Left lobe of liver (tissue), 2 donors: ENCODE measurements at places on chromosomes 7 and 10.

DNA sequence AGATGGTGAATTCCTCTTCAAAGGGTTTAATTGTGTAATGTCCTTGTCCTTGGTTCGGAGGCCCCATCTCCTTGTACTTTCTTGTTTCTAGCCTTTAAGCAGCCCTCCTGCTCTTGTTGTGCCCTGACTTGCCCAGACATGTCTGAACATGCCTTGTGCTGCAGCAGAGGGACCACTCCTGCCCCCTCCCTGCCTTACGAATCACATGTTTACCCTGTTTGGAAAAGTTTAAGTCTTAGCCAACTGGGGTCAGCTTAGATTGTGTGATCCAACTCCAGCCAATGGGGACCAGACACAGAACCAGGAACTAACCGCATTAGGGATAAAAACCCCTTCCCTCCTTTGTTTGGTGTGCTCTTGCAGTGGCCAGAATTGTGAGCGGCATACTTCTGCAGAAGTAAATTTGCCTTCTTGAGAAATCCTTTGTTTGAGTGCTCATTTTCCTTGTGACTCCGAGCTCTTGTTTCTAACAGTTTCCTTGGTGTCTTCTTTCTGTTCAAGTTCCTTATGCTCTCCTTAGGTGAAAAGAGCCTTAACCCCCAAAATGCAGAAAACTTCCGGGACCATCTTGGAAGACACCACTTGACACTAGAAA lies 29.4 kb downstream of the CLRN3 start:
- no peak for DNase-seq

DNA sequence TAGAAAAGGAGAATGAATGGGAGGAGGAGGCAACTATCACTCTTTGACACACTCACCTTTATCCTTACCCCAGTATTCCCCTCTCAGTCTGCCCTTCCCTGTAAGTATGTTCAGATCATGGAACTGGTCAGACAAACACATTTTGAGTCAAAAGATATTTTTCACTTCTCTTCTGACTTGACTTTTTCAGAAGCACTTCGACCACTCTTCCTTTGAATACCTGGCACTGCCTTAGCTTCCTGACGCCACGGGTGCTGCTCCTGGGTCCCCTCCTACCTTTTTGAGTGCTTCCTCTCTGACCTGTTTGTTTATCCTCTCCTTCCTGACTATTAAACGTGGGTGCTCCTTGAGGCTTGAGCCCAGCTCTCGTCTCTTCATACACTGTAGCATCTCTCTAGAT lies 19.8 kb upstream of the C10orf67 start:
- DNase-seq, result no peak

DNA sequence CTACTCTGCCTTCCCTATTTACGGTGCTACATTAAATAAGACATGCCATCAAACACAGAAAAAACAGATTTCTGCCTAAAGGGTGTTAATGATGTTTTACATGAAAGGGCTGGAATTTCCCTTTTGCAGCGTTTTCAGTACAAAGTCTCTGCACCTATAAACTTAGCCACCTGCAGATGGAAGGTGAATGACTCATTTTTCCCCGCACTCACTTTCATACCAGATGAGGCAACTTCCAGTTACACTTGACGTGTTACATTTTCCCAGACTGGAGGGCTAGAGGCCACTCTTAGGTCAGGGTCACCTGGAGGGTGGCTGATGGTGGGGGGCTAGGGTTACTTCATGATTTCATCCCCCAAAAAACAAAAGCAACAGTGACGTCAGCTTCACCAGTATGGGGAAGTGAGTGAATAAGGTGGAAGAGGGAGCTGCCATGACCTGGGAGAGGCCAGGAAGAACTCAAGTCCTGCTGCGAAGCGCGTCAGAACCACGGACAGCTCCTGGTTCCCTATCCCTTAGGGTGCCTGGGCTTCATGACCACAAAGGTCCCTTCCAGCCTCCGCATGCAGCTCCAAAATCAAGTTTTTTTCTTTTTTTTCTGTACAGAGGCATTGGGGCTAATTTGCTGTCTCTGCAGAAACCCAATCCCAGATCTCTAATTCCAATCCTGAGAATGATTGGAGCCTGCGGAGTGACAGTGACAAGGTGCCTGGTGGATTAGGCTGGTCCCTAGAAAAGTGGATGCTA lies 94.0 kb downstream of the ADARB2 start:
- no peak for DNase-seq

- peak; percentile 71 for DNase-seq
Observed at GRCh38 chr10:69716711-69717560, 84.8 kb upstream of the COL13A1 start.

DNA sequence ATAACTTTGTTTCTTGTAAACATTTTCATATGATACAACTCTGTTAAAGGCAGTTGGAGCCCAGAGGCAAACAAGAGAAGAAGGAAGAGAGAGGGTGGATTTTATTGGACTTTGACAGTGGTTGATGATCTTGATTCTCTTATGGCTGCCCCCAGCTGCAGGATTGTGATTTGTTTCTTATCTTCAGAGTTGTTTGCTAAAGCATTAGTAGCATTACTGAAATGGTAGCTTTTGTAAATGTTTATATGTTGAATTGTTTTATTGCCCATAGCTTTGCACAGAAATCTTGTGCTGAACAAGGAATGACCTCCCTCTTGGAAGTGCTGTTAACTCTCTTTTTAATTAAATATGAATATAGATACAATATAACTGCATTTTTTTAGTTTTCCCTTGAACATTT lies 309.4 kb downstream of the AUTS2 start:
- DNase-seq, result no peak

GRCh38 chr7:27735831-27736230 lies 4.1 kb upstream of the TAX1BP1 start:
- no peak for DNase-seq

GRCh38 chr10:131553581-131553980 lies 242.1 kb upstream of the TCERG1L start:
- no peak for DNase-seq

- DNase-seq, result no peak
Observed at GRCh38 chr10:109962247-109962646, 38.9 kb upstream of the XPNPEP1 start.

DNA sequence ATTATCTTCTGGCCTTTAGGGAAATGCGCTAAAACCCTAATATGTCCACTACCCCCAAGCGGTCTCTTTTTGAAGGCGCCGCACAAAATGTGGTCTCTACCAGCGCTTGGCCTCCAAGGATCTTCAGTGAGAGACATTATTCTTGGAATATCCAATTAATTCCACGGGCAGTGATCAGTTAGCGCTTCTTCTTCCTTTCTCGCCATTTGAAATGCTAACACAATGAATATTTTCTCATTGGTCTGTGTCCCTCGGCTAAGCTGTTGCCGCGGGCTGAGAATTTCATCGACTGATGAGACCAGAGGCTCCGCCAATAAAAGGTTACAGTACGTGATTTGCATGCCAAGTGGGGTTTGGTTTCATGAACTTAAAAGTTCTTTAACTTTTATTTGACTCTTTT lies 169.8 kb downstream of the TCF7L2 start:
- no peak for DNase-seq

- no peak for DNase-seq
Observed at GRCh38 chr7:73986158-73986631, 41.8 kb upstream of the ELN start.

GRCh38 chr7:157370742-157371141 lies 33.9 kb downstream of the DNAJB6 start:
- no peak for DNase-seq

DNA sequence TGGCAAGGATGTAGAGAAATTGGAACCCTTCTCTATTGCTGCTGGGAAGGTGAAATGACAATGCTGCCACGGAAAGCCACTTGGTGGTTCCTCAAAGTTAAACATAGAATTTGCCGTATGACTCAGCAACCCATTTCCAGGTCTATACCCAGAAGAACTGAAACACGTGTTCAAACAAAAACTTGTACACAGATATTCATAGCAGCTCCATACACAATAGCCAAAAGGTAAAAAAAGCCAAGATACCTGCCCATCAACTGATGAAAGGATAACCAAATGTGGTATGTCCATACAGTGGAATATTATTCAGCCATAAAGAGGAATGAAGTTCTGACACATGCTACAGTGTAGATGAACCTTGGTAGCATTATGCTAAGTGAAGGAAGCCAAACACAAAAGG lies 39.1 kb downstream of the LHPP start:
- DNase-seq, result no peak

DNA sequence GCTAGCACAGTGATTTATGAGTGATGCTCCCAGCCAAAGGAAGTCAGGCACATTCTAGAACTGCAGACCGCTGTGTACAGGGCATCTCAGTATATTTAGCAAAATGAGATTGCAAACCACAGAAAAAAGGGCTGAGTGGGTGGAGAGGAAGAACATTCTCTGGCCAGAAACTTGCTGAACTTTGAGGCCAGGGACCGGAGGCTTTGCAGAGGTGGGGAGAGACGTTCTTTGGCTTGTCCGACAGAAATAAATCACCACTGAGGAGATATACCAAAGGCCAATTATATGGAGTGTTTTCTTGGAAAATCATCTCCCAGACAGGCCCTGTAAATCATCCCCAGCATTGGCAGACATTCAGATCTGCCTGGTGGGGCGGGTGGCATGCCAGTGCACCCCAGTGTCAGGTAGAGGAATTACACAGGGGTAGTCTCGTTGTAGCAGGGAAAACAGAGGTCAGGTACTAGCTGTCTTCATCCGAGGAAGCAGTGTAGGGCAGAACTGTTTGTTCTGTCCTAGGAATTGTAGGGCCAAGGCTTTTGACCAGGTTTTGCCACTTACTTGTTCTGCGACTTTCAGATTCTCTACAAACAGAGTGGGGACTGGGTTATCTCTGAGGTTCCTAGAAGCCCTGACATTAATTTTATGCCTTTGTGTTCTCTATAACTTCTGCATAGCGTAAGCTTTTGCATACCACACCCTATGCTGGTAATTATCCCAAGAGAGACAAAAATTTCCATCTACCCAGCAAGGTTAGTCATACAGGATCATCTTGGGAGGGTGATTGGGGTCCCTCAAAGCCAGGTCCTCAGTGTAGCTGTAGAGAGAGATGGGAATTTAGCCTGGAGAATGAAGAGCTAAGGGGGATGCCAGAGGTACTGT lies 655.6 kb downstream of the LRMDA start:
- peak; percentile 74 for DNase-seq

DNA sequence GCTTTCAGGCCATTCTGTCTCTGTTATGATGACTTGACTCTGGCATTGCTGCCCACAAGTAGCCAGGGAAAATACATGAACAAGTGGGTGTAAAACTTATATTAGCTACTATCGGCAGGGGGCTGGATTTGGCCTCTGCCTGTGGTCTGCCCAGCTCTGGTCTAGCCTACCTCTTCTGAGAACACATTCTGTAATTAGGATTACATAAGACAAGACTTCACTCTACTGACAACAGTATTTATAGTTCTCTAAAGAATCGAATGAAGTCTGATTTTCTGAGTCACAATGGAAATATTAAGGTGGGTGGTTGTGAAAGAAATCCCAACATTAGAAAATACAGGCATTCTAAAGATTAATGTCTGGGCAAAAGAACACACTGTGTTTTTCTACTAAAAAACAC lies 55.5 kb downstream of the DLD start:
- no peak for DNase-seq

GRCh38 chr7:99086532-99086931 lies 57.4 kb downstream of the SMURF1 start:
- no peak for DNase-seq

GRCh38 chr10:127556916-127557315 lies 7.8 kb downstream of the NPS start:
- no peak for DNase-seq

DNA sequence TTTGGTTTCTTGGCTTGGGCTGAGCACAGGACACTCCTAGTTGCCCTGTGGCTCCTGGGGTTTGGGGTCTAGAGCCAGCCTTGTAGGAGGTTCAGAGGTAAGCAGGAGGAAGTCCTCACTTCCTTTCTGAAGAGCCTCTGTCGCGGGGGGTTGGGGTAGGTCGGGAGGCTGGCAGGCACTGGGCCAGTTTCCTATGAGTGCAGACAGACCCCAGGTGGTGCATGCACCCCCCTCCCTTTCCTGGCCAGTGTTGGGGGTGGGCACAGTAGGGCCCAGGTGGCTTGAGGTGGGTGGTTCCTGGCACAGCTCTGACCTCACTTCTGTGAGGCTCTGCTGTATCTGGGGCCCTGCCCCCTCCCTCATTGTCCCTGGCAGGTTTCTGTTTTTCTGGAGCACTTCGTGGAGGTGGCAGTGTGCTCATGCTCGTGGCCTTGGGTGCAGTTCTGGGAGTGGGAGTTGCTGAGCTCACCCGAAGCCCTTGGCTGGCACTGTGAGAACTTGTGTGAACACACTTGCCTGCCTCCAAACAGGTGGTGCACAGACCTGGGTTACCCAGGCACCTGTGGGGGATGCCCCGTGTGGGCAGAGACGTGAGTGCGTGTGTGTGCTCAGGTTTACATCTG lies 1.8 kb downstream of the PALD1 start:
- DNase-seq, result no peak

DNA sequence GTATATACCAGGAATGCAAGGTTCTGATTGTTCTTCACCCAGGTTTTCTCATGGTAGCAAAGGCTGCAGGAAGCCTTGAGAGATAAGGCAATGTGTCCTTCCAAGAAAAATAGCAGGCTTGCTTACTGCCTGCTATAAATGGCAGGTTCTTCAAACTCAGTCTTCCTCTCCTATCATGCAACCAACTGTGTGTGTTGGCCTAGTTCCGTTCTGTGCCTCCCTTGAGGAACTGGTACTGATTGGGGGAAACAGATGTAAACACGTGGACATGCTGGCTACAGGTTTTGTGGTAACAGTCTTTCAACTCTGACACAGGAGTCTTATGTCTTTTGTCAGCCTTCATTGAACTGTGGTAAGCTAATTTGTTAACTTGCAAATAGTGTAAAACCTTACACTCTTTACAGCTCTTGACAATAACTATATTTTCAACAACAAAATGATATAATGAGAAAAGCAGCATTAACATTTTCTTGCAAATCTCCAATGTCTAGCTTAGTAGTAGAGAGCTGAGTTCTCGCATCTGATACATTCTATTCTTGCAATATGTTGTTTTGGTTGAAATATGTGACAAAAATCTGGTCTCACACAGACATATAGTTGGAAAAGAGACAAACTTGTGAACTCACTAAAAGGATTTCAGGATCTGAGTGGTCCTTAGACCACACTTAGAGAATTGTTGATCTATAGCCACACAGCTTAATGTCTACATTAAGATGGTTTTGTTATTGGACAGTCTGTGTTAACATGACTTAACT lies 54.7 kb upstream of the LSM8 start:
- no peak for DNase-seq

- no peak for DNase-seq
Observed at GRCh38 chr7:96308950-96309263, 13.0 kb downstream of the SLC25A13 start.

DNA sequence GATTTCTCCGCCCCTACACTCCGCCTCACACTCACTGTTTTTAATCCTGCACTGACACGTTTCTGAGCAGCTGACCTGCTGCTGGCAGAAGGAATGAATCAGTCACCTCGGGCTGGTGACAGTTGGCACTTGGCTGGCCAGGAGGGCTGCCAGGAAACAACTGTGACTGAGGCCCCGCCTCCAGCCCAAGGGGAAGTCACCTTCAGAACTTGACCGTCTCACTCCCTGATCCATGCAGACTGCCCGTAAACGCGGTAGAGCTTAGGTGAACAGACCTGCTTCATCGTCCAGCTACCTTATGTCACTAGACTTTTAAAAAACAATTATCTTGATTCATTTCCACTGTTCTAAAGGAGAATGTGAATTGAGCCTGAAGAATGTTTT lies 107.5 kb downstream of the DOCK1 start:
- DNase-seq, result peak; percentile 91

GRCh38 chr7:108002726-108003598 lies at the start of gene LAMB1:
TSS of gene LAMB1 (minus strand) at chr7:108003161. CDS start at chr7:108002885, 276 bp downstream.
- DNase-seq, result peak; percentile 73

- no peak for DNase-seq
Observed at GRCh38 chr7:158083526-158084310, 503.9 kb downstream of the PTPRN2 start.

GRCh38 chr7:11767148-11767547 lies 64.8 kb downstream of the THSD7A start:
- DNase-seq, result no peak
